Activated CD4-positive, CD25-positive, alpha-beta regulatory T cell treated with anti-CD3 and anti-CD28 coated beads, Interleukin-2, amount 50 U/mL, for 24 hours (primary cell): ENCODE measurements at places on chromosomes 4 and X.
A peak's percentile ranks its signal among the peaks of the same experiment; 100 is the strongest.

DNA sequence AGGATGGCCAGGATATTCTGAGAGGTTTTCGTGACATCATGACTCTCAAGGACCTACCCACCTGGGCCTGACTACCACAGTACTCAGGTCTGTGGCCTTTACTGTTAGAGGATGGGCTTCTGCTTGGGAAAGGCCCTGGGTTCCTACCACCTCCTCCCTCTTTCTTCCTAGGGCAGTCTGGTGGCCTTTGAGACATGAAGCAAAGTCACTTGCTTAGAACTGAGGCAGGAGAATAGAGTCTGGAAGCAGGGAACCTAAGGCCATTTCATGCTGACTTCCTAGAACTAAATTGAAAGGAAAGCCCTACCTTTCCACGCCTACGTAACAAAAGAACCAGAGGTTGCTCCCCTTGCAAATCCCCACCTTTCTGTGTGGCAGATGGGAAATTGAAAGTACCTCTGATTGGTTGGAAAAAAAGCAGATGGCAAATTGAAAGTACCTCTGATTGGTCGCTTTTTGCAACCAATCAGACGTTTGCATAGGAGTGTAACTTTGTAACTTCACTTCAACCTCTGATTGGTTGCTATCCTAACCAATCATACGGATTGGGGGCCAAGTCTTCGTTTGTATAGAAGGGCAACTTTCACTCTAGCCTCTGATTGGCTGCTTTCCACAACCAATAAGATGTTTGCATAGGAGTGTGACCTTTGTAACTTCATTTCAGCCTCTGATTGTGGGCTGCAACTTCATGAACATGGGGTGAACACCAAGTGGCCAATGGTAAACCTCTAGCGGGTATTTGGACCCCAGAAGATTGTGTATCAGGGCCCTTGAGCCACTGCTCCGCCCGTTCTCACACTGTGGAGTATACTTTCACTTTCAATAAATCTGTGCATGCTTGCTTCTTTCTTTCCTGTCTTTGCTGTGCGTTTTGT is 9.9 kb upstream of the AKAP14 start:
- ATAC-seq = no peak

GRCh38 chr4:107885865-107886264 is 45.5 kb upstream of the CYP2U1 start:
- ATAC-seq = no peak

DNA sequence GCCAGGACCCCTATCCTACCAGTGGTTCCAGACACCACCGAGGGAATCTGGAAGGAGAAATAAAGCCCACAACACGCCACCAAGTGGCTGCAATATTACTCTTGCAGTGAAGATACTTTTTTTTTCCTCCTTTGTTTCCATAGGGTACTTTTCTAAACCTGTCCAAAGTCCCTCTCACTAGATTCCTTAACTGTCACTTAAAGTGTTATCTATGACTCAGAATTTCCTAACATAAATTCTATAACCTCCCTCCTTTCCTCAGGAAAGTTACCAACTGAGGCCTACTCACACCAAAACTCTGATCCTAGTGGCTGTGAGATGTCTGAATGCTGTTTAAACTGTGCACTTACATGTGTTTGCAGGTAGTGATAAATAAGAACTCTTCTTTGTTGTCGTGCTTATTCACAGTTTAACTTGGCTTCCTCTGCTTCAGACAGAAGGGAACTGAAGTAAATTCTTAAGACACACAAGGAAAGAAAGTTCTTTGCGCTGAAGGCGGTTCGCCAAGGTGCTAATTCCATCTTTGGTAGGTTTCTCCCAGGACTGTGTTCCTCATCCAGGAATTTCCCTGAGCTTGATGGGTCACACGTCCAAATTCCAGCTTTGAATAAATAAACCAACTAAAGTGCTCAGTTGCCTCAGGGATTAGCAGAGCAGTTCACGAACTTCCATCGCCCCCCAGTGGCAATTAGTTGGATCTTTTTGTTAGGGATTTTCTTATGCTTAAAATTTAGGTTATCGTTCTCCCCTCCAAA is 10.7 kb upstream of the HCCS start:
- ATAC-seq = no peak

GRCh38 chr4:161841759-161842158 is 322.0 kb downstream of the FSTL5 start:
- ATAC-seq = no peak

- ATAC-seq = no peak
Observed at GRCh38 chr4:16267639-16268038, 41.4 kb upstream of the TAPT1 start.

DNA sequence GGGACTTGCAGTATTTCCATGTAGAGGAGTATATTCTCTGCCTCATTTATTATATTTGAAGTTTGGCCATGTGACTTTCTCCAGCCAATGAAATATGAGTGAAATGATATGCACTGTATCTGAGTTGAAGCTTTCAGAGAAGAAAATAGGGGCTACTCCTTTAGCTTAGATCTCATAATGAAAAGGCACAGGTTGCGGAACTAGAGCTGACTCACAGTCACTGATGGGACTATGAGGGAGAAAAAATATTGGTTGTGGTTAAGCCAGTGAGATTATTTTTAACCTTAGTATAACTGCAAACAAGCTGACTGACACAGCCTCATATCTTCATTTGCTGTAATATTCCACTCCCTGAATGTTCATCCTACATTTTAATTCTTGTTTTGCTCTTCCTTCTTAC is 1104.3 kb downstream of the RPA4 start:
- ATAC-seq = no peak

- peak; percentile 94 for ATAC-seq
Observed at GRCh38 chr4:140095694-140096482, 58.1 kb downstream of the MAML3 start.

GRCh38 chr4:17624821-17625220 is 10.4 kb downstream of the MED28 start:
- ATAC-seq = no peak

DNA sequence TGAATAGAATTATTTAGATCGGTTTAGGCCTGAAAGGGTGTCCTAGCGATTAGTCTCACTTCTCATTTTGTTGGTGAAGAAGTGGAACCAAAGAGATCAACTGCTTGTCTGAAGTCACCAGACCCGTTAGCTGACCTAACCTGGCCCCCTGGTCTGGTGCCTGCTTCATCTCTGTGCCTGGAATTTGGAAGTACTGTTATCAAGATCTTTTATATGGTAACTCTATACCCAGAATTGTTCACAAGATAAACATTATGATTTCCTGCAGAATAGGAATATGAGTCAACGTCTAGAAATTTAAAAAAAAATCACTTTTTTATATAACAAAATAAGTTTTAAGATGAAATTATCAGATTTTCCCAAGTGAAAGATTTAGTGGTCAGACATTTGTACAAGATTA is 37.2 kb downstream of the LRP2BP start:
- ATAC-seq = no peak

DNA sequence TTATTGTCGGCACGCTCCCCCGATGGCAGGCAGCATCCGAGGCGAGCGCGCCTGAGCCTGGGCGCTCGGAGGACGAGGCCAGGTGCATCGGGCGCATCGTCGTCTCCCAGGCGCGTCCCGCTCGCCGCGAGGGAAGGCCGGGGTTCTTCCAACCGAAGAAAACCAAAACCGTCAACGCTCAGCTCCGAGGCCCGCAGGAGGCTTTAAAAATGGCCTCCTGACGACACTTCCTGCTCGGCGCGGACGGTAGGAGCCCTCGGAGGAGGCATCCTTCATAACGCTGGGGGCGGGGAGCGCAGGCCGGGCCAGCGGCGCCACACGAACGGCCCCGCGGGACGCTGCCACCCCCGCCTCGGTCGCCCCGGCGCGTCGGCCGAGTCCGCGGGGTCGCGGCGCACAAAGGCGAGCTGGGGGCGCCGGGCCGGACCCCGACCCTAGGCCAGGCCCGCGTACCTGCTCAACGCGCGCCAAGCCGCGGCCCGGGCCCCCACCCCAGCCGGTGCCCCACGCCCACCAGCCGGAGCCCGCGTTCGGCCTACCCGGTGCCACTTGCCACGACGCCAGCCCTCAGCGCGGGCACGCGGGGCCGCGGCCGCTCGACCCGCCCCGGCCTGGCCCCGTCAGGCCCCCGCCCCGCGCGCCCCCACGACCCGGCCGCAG is 501 bp downstream of the ZNF518B start:
- peak; percentile 50 for ATAC-seq

GRCh38 chr4:73034896-73035295 is 34.6 kb downstream of the COX18 start:
- no peak for ATAC-seq

- ATAC-seq = no peak
Observed at GRCh38 chr4:44869222-44869882, 143.0 kb upstream of the GNPDA2 start.

- no peak for ATAC-seq
Observed at GRCh38 chr4:173051716-173052115, 116.9 kb upstream of the GALNT7 start.

DNA sequence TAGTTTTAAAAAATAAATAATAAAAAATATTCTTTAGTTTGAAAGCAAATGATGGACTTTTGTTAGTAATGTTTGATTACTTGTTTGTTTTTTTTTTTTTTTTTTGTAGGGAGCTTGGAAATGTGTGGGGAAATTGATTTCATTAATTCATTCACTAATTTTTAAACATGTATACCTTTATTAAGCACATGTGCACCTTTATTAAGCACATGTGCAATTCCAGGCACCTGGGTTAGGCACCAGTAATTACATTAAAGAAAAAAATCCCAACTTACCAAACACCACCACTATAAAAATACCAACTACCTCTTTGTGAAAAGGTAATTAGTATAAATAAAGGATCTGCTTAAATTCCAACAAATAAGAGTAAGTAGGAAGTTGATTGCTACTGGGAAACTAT is 9.5 kb downstream of the GUCY1B1 start:
- no peak for ATAC-seq

GRCh38 chrX:21955403-21956189 is 15.1 kb downstream of the SMS start:
- no peak for ATAC-seq

DNA sequence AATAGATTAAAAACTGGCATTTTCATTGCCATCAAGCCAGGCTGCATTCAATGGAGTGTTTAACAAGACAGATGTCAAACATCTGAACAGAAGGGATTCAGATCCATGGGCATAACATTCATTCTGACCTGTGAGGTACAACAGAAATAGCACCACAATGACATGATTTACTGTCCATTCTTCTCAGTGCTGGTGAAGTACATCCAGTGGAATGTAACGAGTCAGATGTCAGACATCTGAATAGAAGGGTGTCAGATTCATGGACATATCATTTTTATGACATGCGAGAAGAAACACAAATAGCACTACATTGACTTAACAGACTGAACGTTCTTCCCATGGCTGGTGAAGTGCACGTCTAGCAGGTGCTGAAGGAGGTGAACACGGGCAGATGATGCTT is 186.4 kb downstream of the PPP4R3C start:
- no peak for ATAC-seq

DNA sequence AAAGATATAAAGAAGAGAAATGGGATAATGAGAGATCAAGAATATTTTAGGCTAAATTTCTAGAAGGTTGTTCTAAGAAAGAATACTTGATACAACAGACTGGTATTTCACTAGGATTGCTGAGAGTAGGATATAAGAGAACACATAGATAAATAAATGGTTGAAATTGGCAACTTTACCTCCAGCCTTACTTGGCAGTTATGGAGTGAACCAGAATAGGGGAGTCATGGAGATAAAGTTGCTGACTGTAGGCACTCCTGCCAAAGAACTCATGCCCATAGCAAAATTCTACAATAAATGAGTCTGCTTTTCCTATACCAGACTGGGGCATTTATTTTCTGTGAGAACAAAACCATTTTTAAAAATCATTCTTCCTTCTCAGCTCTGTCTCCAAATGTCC is 26.4 kb upstream of the MMRN1 start:
- ATAC-seq = no peak

DNA sequence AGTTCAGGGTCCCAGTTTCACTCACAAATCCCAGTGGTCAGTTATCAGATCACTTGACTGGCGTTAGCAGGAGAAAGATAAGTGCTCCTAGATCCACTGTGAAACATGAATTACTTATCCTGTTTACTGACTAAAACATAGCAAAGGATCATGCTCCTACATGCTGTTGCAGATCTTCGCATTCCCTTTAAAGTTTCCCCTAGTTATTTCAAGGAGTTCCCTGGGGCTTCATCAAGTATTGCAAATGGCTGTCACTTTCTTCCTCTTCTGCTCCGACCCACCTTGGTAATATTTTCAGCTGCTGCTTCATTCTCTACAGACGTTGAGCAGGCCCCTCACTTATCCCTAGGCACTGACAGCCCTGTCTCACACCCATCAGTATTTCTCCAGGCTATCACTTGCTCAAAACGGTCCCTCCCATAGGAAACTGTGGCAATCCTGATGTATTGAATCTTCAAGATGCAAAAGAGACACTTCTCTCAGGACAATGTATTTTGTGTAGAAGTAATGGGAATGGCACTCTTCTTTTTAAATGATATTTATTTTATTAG is 466.0 kb downstream of the INPP4B start:
- ATAC-seq = no peak

- no peak for ATAC-seq
Observed at GRCh38 chr4:136900696-136901095, 631.6 kb downstream of the PCDH18 start.
